ENCODE measurements at places on chromosomes 5 and 9. TPM values are rescaled to one million over a fixed set of nuclear protein-coding genes. Genes with fewer than 3 reads are reported as not detected.

PCDHA2 gene
- total RNA-seq: not detected

EGFLAM gene
- total RNA-seq: 1.2 TPM

FOXD4L4 gene
- total RNA-seq: not detected

NPDC1 gene
- total RNA-seq: 19.6 TPM

ADAMTS16 gene
- 0.30 TPM for total RNA-seq

FOXD1 gene
- total RNA-seq: 18.3 TPM

RNF208 gene
- total RNA-seq: 1.2 TPM

OR1J2 gene
- total RNA-seq: not detected

OR1J4 gene
- total RNA-seq: not detected

SLC36A2 gene
- total RNA-seq: not detected

FAM78A gene
- total RNA-seq: 0.30 TPM

QRFP gene
- not detected for total RNA-seq

Data from bronchus fibroblast of lung (primary cell).